Pulmonary artery endothelial cell (primary cell): ENCODE measurements at places on chromosomes 16 and 17. TPM values are rescaled to one million over a fixed set of nuclear protein-coding genes. Genes with fewer than 3 reads are reported as not detected.

DNA sequence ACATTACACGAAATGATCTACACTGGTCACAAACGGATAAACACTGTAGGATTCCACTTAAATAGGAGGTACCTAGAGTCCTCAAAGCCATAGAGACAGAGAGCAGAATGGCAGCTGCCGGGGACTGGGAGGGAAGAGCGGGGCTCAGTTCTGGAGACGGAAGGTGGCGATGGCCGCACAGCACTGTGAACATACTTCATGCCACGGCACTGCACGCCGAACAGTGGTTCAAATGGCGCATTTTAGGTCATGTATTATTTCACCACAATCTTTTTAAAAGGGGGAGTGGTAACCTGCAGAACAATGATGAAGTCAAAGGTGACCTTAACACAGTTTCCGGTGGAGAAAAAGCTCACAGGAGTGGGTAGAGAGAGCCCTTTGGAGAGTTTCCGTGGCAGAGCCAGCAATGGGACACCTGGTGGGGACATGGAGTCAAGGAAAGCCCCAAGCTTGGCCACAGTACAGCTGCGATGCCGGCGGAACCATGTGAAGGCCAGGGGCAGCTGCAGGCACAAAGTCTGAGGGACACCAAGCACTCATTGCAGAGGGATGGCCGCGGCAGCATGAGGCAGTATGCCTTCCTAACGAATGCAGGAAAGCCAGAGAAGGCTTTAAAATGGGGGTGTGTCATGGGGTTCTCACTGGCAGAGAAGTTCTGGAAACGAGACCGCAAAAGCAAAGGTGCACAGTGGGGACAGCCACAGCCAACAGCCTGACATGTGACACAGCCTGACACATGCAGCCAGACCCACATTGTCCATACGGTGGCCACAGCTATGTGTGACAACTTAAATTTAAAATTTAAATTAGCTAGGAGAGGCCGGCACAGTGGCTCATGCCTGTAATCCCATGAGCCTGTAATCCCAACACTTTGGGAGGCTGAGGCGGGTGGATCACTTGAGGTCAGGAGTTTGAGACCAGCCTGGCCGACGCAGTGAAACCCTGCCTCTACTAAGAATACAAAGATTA lies 7.3 kb downstream of the FLCN start:
- no peak for DNase-seq

Gene MARVELD3
- not detected in 2 replicates for total RNA-seq

- no peak for DNase-seq
Measured at GRCh38 chr17:48025904-48026501, 11.6 kb downstream of the COPZ2 start.

GRCh38 chr17:48816774-48817590 lies at the start of gene TTLL6:
Gene TTLL6 (minus strand): TSS chr17:48817229. CDS start chr17:48817072, 157 bp downstream.
- DNase-seq = peak; percentile 17

Gene TPSG1
- not detected in 2 replicates for total RNA-seq

DNA sequence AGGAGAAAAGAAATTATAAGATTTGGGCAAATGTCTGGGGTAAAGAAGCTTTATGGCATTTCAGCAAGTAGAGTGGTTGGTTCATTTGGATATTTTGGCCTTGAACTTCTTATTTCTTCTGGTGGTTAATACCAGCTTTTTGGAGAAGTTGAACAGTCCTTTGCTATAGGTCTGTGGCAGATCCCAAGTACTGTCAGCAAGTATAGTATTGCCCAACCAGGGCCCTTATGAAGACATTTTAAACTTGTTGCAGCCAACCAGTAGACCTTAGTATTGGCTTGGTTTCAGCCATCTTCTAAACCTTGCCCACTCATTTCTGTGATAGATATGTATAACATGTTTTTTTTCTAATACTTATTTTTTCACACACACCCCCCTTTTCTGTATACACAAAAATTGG lies 2.2 kb downstream of the SP2 start:
- no peak for DNase-seq

Gene PRR11
- total RNA-seq = 13.3 and 19.4 TPM in 2 replicates

Gene TBC1D3I
- 0.14 TPM in 1 of 2 replicates, not detected in the other for total RNA-seq

DNA sequence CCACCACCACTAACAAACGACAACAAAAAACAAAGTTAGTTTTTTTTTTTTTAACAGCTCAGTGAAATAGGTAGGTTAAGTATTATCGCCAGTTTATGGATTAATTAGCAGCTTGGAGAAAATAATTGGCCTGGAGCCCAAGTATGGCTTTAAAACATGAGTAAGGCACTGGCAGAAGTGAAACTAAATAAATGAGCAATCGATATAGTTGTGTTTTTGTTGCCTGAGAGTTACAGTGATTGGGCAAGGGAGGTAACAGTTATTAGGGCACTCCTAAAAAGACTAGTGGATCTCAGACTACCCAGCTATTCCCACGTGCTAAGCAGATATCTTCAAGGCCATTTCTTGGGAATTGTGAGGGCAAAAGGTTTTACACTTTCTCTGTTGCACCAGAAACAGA lies 2.4 kb downstream of the MLKL start:
- no peak for DNase-seq

GRCh38 chr16:58732545-58733247 lies 1.4 kb downstream of the GOT2 start:
- no peak for DNase-seq

DNA sequence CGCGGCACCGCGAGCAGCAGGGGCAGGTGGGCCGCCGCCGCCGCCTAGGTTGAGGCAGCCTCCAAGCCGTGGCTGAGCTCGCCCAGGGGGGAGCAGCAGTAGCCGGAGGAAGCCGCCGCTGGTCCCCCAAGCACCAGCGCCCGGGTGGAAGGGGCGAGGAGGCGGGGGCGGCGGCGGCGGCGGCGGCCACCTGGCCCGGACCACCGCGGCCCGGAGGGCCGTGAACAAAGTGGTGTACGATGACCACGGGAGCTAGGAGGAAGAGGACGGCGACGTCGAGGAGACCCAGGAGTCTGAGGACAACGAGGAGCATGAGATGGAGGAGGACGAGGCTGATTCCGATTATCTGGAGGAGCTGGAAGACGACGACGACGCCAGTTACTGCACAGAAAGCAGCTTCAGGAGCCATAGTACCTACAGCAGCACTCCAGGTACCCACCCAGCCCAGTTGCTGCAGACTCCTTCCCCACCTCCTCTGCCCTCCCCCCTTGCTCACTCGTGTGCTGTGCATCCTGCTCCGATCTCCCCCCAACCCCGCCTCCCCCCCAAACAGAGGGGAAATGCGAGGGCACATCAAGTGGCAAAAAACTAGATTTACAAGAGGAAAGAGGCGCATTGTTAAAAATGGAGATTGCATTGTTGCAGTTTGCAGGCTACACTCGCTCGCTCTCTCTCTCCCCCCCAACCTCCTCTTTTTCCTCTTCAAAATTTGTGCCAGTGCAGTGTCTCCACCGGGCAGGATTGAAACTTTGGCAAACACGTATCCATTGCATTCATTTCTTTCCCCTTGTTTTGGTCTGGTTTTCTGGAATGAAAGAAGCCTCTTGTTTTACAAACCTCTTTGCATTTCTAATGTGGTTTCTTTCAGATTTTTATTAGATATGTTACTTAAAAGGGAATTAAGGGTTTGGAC lies 41.8 kb upstream of the AMZ2 start:
- DNase-seq = no peak

Gene BEAN1
- 0.26 TPM in 1 of 2 replicates, not detected in the other for total RNA-seq

DNA sequence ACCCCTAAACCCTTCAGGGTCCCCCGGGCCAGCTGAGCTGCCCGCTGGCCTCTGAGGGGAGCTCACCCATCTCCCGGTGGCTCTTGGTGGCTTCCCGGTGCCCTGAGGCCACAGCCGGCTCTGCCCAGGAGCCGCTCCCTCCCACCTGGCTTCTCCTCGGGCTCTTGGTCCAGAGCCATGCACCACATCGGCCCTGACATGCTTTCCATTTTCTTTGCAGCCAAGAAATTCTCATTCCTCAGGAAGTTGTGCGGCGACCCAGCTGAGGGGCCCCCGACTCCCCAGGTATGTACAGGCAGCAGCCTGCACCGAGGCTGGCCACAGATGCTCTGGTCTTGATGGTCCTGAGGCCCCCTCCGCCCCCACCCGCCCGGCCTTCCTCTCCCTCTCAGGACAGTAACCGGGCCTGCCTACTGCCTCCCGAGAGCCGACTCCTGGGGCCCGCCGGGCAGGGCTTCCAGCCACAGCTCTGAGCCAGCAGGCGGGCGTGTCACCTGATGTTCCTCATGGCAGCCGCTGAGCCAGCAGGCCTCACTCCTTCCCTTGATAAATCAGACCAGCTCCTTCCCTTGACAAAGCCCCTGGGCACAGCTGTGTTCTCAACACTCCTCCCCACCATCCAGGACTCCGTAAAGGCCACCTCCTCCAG lies 28.4 kb upstream of the ZFPM1 start:
- DNase-seq = no peak

DNA sequence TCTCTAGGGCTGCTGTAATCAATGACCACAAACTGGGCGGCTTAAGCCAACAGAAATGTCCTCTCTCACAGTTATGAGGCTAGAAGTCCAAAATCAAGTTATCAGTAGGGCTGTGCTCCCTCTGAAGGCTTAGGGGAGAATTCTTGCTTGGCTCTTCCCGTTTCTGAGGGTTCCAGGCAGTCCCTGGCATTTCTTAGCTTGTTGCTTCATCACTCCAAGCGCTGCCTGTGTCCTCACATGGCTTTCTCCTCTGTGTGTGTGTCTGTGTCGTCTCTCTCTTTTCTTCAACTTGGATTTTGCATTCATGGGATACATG lies 13.7 kb upstream of the CDC42EP4 start:
- DNase-seq = no peak

- DNase-seq = no peak
Measured at GRCh38 chr16:75236736-75237397, 14.6 kb downstream of the BCAR1 start.

GRCh38 chr17:77598241-77598620 lies 360.3 kb upstream of the TNRC6C start:
- no peak for DNase-seq

GRCh38 chr17:45170280-45170930 lies 8.7 kb downstream of the HEXIM2 start:
- DNase-seq = no peak

DNA sequence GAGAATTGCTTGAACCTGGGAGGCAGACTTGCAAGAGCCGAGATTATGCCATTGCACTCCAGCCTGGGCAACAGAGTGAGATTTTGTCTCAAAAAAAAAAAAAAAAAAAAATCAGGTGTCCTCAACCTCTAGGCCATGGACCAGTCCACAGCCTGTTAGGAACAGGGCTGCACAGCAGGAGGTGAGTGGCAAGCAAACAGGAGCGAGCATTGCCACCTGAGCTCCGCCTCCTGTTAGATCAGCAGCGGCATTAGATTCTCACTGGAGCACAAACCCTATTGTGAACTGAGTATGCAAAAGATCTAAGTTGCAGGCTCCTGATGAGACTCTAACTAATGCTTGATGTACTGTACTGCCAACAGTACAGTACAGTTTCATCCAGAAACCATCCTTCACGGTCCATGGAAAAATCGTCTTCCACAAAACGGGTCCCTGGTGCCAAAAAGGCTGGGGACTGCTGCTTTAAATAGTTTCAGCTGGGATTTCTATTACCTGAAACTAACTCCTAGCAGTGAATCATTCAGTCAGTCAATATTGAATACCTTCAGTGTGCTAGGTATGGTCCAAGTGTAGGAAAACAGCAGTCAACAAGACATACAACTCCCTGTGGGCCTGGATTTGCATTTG lies 56.3 kb upstream of the DHX40 start:
- DNase-seq = no peak

DNA sequence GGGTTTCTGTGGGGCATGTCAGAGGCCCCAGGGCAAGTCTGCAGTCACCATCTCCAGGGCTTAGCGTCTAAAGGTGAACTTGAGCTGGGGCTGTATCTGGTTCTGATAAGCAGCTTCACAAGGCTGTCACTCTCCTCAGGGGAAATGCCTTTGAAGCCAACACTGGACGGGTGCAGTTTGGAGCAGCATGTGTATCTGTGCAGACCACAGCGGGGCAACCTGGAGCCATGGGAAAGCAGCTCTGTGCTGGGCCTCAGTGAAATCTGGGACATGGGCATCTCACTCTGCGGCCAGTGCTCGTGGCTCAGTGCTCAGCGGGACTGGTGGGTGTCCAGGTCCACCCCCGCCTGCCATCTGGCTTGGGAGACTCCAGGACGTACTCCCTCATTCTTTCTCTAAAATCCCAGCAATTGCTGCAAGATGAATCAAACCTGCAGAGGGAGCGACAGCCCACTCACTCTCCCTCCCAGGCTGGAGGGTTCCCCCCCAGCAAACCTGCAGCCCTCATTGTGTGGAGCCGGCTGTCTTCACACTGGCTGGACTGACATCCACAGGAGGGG lies 63.5 kb downstream of the PRMT7 start:
- DNase-seq = no peak

Gene LIMD2
- total RNA-seq = 14.5 and 24.9 TPM in 2 replicates

DNA sequence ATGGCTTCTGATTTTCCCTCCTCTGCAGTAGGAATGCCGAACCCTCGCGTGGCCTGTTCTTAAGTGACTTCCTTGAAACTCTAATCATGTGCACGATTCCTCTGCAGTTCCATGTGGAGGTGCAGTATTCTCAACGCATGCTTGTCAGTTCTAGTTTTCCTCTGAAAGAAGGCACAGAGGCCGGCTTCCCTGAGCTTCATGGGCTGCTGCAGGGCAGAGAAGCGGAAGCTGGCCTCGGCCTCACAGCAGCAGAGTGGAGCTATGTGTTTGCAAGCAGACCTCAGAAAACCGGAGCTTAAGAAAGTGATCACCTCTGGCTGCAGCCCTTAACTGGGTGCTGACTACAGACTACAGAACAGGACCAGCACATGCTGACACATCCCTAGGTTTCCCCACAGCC lies 500.7 kb downstream of the GRIN2A start:
- no peak for DNase-seq

DNA sequence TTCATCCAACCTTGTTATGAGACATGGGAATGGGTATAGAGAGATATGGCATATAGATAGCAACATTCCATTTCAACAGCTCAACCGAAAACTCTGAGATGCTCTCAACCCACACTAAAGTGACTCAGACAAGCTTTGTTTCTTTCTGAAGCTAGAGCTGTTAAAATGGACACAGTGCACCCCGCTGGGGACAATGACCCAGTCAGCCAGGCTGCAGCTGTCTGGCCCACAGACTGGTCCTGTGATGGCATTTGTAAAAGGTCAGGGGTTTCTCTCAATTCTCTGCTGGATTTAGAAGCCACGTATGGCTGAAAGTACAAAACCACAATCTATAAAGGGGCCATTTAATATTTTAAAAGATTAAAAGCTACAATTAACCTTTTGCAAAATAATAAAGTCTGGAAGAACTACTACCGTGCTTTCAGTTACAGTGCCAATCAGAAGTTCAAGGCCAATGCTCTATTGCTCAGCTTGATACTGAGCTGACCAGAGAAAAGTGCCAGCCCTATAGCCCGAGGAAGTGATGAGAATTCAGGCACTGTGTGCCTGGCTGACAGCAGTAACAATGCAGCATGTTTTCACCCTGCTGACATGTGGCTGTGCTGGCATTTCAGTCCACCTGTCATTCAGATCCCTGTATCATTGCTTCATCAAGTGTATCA lies 60.2 kb downstream of the TEX2 start:
- DNase-seq = no peak

- no peak for DNase-seq
Measured at GRCh38 chr17:1227917-1228780, 42.1 kb upstream of the BHLHA9 start.
